Activated naive CD8-positive, alpha-beta T cell treated with anti-CD3 and anti-CD28 coated beads, Interleukin-2, amount 50 U/mL, for 16 hours (primary cell): ENCODE measurements at places on chromosomes 5 and 9.

DNA sequence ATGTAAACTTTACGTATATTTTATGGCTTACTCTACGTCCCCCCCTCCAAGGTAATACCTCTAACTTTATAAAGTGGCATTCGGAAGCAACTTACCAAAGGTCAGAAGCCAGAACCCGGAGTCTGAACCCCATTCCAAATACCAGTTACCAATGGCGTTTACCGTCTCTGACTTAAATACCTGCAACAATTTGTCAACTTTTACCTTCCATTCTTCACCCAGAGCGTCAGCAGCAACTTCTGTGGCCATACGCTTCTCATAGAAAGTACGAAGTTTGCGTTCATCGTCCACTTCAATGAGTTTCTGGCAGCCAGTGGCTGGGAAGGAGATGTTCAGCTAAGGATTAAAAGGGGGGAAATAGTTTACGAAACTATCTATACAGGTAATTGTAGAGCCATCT is 753 bp downstream of the RPS6 start:
- DNase-seq, result no peak

DNA sequence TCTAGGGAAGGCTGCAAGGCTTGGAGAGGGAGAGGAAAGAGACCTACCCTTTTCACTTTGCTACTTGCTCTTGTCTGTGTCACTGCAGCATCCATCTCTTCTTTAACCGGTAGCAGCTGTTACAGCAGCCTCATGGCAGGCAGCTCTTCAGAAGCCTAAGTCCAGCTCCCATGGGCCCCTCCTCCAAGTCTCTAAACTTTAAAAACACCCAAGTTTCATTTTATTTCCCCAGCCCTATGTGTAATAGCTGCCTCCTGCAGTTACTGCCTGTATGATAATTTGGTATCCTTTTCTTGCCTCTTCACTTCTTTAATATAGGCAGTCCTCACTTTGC is 313.1 kb upstream of the PIK3R1 start:
- DNase-seq, result no peak

GRCh38 chr5:59517926-59518585 is 375.5 kb downstream of the PDE4D start:
- DNase-seq, result no peak

- DNase-seq, result no peak
Measured at GRCh38 chr5:39578887-39579497, 154.2 kb upstream of the DAB2 start.

GRCh38 chr9:135067096-135067710 is 20.3 kb upstream of the OLFM1 start:
- DNase-seq, result no peak
